ENCODE measurements at places on chromosomes 5 and 9.

GRCh38 chr9:16236882-16237281, 633.6 kb downstream of the BNC2 start:
- no peak for DNase-seq

GRCh38 chr5:77167063-77167462, 43.4 kb upstream of the PDE8B start:
- DNase-seq: no peak

GRCh38 chr5:14102666-14103065, 40.5 kb upstream of the TRIO start:
- no peak for DNase-seq

GRCh38 chr5:40676613-40677343, 2.9 kb upstream of the PTGER4 start:
- DNase-seq: no peak

DNA sequence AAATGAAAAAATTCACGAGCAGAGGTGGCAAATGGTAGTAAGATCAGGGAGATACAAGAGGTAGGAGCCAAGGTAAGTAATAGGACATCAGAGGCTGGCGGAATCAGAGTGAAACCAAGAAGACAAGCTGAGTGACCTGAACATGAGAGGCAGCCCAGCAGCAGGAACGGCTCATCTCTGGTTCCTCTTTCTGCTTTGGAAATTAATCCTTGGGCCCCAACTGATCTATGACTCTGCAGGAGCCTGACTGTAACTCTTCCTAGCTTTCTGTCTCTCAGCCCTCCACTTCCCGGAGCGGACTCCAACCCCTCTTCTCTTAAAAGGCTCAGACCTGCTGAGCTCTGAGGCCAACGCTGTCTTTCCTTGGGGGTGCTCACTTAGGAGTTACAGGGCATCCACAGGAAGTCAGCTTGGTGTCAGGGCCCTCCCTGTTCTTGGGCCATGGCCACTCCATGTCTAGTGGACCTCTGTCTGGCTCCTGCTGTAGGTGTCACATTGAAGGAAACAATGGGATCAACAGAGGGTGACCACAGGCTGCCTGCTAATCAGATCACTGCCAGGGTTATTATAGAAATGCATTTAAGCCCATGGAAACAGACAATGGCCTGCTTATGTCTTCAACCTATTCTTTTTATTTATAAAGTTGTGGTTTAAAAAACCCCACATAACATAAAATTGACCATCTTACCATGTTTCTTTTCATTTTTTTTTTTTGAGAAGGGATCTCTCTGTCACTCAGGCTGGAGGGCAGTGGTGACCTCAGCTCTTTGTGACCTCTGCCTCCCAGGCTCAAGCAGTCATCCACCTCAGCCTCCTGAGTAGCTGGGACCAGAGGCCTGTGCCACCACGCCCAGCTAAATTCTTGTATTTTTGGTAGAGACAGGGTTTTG, 22.5 kb upstream of the SHB start:
- DNase-seq: no peak

GRCh38 chr9:91776409-91777291, 173.4 kb downstream of the ROR2 start:
- DNase-seq: no peak

GRCh38 chr9:136022731-136023409, 61.7 kb upstream of the UBAC1 start:
- DNase-seq: no peak

DNA sequence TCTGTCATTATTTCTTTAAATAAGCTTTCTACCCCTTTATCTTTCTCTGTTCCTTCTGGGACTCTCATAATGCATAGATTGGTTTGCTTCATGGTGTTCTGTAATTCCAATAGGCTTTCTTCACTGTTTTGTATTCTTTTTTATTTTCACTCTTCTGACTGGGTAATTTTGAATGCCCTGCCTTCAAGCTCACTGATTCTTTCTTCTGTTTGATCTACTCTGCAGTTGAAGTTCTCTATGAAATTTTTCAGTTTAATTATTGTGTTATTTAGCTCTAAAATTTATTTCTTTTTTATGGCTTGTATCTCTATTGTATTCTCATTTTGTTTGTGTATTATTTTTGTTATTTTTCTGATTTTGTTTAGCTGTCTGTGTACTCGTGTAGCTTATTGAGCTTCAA, 89.3 kb upstream of the SLCO4C1 start:
- DNase-seq: no peak

GRCh38 chr9:132630811-132631210, 39.0 kb downstream of the DDX31 start:
- no peak for DNase-seq

- no peak for DNase-seq
Observed at GRCh38 chr9:6997330-6997729, 239.6 kb downstream of the KDM4C start.

- DNase-seq: no peak
Observed at GRCh38 chr5:126464016-126464415, 40.8 kb downstream of the GRAMD2B start.

DNA sequence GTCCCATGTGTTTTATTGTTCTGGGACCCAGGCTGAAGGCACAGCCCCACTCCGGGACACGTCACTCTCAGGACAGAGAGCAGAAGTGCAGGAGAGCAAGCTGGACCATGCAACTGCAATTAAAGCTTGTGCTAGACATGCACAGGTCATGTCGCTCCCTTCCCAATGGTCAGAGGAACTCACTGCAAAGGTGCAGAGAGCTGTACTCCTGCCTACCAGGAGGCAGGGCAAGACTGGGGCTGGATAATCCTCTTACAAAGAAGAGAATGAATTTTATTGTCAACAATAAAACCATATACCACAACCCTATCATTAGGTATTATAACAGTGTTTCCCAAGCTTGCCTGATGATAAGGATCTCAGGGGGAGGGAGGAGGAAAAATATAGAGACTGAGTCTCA, 74.0 kb upstream of the NEK6 start:
- DNase-seq: no peak

GRCh38 chr5:74888117-74888516, 21.9 kb upstream of the FAM169A start:
- no peak for DNase-seq

GRCh38 chr9:764105-764524, 77.4 kb upstream of the DMRT1 start:
- DNase-seq: peak; percentile 17

DNA sequence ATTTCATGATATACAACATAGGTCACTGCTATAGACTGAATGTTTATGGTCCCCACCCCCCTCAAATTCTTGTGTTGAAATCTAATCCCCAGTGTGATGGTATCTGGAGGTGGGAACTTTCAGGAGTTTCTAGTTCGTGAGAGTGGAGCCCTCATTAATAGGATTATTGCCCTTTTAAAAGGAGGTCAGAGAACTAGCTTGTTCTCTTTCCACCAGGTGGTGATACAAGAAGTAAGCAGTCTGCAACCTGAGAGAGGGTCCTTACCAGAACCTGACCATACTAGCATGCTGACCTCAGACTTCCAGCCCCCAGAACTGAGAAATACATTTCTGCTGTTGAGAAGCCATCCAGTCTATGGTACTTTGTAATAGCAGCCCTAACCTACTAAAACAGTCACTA, 33.3 kb downstream of the TMEM161B start:
- no peak for DNase-seq

GRCh38 chr5:148141645-148142044, 26.7 kb upstream of the SPINK14 start:
- no peak for DNase-seq

DNA sequence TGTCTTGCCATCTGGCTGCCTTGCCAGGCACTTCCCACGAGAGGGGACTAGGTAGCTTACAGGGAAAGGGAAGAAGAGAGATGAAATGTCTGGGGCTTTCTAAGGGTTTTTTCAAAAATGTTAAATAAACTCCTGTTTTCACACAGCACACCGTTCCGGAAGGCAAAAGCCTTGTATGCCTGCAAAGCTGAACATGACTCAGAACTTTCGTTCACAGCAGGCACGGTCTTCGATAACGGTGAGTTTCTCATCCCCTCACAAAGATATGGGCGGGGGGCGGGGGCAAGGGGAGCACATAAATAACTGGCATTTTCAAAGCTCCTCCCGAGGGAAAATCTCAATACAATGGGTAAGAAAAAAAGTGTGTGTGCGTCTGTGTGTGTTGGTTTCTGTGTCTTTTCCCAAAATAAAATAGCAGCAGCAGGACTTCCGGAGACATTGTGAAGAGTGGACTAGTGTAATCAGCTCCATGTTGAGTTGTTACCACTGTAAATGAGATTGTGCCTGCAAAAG, 189.6 kb downstream of the NR3C1 start:
- peak; percentile 29 for DNase-seq

GRCh38 chr5:59829386-59829785, 64.1 kb downstream of the PDE4D start:
- DNase-seq: no peak

GRCh38 chr5:170440771-170441392, 51.7 kb upstream of the KCNMB1 start:
- DNase-seq: no peak

GRCh38 chr5:96902876-96903275, 26.6 kb downstream of the ERAP2 start:
- no peak for DNase-seq

DNA sequence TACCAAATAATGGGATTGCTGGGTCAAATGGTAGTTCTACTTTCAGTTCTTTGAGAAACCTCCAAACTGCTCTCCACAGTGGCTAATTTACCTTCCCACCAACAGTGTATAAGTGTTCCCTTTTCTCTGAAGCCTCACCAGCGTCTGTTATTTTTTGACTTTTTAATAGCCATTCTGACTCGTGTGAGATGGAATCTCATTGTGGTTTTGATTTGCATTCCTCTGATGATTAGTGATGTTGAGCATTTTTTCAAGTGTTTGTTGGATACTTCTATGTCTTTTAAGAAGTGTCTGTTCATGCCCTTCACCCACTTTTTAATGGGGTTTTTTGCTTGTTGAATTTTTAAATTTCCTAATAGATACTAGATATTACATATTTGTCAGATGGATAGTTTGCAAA, 28.4 kb upstream of the SUSD1 start:
- DNase-seq: no peak

- DNase-seq: no peak
Observed at GRCh38 chr9:135722365-135722764, 20.4 kb downstream of the KCNT1 start.

- DNase-seq: no peak
Observed at GRCh38 chr9:22157276-22157675, 148.2 kb upstream of the CDKN2B start.

- DNase-seq: no peak
Observed at GRCh38 chr5:24222876-24223275, 421.9 kb downstream of the CDH10 start.

DNA sequence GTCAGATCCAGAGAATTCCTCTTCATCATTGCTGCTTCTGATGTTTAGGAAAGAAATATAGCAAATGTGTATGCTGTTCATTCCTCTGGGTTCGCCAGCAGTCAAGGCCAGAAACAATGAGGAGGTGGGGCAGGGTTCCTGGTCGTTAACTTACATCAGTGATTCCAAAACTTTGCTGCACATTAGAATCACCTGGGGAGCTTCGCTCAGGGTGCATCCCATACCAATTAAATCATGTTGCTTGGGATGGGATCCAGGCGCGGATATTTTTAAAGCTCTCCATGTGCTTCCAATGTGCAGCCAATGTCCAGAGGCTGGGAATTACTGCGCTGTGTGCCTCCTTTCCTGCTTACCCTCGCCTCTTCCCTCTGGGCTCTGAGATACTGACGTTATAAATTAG, 227.9 kb upstream of the KLF9 start:
- no peak for DNase-seq

DNA sequence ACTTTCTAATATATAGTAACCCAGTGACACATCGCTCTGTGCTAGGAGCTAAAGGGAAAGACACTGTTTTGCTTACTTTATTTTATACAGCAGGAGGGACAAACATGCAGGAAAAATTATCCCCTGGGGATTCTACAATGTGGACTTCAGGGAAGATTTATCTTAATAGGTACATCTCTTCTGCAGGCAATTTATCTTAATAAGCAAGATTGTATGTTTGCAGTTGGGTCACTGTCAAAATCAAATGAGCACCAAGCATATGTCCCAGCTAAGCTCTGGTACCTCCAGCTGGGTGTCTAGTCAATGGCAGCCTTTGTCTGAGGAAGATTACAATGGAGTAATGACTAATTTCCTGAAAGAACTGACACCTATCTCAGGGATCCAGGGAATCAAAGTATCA, 309.9 kb upstream of the PANK3 start:
- no peak for DNase-seq

DNA sequence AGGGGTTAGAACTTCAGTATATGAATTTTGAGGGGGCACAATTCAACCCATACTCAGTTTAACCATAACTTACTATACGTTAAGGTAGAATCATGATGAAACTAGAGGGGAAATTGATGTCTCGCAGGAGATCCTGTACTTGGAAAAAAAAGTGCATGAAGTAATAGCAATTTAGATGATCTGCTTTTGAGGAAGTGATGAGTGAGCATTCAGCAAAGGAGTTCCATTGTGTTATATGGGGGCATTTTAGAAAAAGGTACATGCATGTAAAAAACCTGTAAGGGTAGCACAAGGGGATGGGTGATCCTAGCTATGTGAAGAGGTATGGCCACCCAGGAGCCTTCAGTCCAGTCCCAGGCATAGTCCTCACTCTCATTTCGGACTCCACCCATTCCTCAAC, 14.8 kb upstream of the TMC1 start:
- DNase-seq: no peak

DNA sequence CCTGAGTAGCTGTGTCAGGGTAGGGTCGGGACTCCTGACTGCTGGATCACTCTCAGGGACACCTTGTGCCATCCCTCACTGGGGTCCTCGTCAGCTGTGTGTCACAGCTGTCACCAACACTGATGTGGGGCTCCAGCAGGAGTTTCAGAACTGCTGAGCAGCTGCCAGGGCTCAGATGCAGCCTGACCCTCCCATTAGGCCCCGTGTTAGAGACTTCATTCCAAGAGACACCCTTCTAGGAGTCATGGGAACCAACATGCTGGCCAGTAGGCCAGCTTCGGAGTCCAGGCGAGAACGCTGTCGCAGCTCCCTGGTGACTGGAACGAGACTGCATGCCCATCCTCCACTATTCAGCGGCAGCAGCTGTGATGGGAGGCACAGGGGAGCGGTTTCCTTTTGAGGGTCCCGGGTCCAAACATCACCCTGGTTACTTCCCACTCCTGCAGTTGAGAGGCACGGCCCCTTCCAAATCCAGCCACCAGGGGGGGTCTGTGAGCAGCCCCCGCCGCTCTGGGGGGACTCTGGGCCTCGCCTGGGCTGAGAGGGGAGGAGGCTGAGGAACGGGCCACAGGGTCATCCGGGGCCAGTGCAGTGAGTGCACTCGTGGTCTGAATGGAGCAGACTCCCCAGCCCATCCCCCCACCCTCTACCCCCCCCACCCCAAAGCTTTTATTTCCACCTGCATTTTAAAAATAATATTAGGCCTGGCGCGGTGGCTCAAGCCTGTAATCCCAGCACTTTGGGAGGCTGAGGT, 12.6 kb upstream of the TCF7 start:
- DNase-seq: peak; percentile 79

DNA sequence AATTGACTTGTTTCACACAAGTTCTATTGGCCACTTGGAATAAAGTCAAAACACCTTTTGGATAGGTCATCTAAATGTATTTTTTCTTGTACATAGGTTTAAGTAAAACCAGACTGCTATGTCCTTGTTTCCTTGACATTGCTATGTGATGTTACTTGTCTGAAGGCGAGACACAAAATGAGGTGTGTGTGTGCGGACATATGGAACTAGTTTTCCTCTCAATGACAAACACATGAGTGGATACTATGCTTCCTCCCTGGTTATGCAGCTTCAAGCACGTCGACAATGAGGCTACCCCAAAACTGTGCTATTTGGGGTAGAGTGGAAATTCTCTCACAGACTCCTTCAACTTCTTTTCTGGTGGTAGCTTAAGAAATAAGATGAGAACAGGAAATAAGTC, 276.8 kb downstream of the GAS1 start:
- DNase-seq: no peak

- no peak for DNase-seq
Observed at GRCh38 chr5:92353107-92354030, 970.3 kb upstream of the ARRDC3 start.

GRCh38 chr9:110125207-110125751, 82.7 kb downstream of the C9orf152 start:
- DNase-seq: no peak
